DMS53 (cell line): ENCODE measurements at places on chromosomes 4 and X.

DNA sequence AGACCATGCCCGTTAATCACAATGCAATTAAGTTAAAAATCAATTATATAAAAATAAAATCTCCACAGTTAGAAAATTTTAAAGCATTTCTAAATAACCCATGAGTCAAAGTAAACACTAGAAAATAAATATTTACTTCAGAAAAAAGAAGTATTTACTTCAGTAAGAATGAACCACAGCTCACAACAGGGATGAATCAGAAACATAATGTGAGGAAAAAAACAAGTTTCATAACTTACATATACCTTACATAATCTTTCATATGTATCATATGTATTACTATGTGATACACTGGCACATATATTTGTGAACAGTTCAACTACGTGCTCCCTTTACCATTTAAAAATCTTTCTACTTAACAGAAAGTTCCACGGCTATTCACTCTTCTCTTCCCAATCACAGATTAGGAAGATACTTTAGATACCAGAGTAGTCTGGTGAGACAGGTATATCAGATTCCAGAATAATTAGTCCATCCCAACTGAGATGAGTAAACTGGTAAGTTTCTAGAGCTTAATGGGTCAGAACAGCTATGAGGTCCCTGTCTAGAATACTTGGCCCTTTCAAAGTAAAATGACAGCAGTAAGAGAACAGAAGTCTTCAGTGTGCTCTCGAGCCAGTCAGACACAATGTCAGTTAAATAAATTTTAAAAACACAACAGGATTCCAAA lies 70.3 kb downstream of the SH3RF1 start:
- peak; percentile 15 for DNase-seq

GRCh38 chr4:61485056-61485455 lies 284.9 kb downstream of the ADGRL3 start:
- DNase-seq, result no peak

GRCh38 chr4:170305627-170306026 lies 215.9 kb upstream of the AADAT start:
- DNase-seq, result peak; percentile 13

DNA sequence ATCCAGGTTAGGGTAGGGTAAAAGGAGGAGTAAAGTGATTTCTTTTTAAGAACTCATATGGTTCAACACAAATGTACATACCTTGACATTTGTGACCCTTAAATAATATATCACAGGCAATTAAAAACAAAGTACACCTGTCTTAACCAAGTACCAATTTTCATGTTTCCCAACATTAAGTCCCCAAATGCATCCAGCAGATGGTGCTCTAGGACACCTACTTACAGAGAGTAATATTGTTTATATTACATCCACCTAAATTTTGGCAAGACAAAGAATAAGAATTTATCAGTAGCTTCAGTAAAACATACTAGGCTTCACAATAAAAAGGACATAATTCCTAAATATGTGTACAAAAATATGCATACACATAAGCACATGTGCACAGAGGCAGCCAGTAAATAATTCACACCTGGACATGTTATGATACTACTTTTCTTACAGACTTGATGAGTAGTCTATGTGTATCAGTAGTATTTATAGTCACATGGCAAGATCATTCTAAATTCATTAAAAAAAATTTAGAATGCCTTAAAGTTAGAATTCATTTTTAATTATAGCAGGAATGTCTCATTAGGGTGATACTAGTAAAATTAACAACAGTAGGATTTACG lies 219.7 kb downstream of the DCLK2 start:
- DNase-seq, result peak; percentile 60

DNA sequence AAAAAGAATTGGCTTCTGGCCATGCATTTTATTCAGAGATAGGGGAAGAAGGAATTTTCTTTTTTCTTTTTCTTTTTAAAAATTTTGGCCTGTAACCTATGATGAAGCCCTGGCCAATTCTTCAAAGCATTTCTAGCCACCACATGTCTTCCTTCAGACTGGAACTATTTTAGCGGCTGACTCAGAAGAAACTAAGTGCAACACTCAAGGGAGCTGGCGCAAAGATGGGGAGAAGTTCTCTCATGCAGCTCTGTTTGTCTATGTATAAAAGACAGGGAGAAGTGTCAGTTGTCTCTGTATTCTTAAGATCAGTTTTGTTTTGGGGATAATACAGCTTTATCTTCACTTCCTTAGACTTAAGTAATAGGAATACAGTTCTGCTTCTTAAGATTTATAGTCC lies 46.1 kb downstream of the MBNL3 start:
- DNase-seq, result no peak

GRCh38 chrX:78979789-78980464 lies 34.7 kb downstream of the P2RY10 start:
- DNase-seq, result no peak

DNA sequence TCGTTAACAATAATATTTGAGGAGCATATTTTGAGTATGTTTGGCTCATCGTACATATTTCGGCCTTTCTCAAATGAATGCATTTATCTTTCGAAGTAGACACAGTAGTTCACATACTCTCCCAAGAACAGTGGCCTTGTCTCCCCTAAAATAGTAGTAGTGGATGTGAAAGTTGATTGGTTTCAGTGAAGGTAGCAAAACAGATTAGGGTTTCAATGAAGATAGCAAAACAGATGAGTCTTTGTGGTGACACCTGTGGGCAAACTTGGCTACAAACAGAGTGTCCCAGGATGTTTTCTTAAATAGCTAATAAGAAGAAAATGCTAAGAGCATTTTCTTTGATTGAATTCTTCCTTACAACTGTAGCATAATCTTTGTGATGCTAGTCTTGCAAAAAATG lies 67.0 kb downstream of the USP9X start:
- DNase-seq, result no peak

DNA sequence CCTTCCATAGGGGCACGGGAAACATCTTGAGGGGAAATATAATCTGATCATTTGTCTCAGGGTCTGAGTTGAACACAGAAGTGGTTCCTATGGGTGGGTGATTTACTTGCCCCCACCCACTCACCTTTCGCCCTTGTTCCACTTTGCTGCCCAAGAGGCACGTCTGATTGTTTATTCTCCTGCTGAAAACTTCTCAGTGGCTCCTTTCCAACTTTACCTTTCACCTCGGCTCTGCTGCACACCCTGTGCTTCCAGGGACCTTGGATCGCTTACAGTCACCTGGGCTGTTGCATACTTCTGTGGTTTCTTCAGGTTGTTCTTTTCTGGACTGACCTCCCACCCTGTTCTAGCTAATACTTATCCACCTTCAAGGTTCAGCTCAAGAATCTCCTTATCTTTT lies 213.4 kb upstream of the JADE1 start:
- DNase-seq, result no peak
